ENCODE measurements at places on chromosomes 7 and 10.

DNA sequence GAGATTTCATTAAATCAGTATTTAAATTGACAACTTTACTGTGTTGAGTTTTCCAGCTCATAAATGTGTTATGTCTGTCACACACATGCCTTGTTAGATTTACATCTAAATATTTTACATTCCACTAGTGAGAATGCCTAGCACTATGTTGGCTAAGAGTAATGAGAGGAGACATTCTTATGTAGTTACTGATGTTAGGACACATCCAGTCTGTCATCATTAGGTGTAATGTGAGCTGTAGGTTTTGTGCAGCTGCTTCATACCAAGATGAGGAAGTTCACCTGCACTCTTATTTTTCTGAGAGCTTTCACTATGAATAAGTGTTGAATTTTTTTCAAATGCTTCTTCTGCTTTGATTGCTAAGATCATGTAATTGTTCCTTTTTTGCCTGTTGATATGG lies 218.0 kb upstream of the IGFBP3 start:
- no peak for DNase-seq

- no peak for DNase-seq
Observed at GRCh38 chr10:129612481-129613109, 145.6 kb downstream of the MGMT start.

DNA sequence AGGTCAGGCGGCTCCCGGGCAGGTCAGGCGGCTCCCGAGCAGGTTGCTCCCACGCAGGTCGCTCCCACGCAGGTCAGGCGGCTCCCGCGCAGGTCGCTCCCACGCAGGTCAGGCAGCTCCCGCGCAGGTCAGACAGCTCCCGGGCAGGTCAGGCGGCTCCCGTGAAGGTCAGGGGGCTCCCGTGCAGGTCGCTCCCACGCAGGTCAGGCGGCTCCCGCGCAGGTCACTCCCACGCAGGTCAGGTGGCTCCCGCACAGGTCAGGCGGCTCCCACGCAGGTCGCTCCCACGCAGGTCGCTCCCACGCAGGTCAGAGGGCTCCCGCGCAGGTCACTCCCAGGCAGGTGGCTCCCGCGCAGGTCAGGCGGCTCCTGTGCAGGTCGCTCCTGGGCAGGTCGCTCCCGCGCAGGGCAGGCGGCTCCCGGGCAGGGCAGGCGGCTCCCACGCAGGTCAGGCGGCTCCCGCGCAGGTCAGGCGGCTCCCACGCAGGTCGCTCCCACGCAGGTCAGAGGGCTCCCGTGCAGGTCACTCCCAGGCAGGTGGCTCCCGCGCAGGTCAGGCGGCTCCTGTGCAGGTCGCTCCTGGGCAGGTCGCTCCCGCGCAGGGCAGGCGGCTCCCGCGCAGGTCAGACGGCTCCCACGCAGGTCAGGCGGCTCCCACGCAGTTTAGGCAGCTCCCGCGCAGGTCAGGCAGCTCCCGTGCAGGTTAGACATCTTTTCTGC lies 30.7 kb downstream of the PTPRN2 start:
- no peak for DNase-seq

GRCh38 chr7:140276001-140276400 lies 99.2 kb upstream of the KDM7A start:
- DNase-seq = no peak

- no peak for DNase-seq
Observed at GRCh38 chr10:119161680-119162451, 3.6 kb downstream of the SFXN4 start.
